NCI-H2081 (cell line): ENCODE measurements at places on chromosomes 2 and 18.

GRCh38 chr2:138503652-138504051 is 2.1 kb downstream of the SPOPL start:
- DNase-seq = no peak

DNA sequence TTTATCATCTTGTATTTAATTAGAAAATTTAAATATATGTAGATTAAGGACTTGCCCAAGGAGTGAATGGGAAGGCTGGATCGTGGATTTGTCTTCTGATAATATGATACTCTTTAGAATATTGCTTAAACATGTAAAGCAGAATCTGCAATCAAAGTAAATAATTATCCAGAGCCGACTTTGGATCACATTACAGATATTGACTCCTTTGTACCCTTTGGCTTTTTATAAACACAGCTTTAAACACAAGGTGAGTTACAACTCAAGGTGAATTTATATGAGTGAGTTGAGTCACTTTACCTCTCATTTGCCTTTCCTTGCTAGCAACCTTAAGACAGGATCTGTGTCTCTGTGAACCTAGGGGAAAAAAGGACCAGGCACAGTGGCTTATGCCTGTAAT is 37.7 kb upstream of the SLC25A52 start:
- DNase-seq = no peak

- DNase-seq = peak; percentile 67
These were observed 647 bp downstream of the PSME4 start for GRCh38 chr2:53969968-53970723.

- no peak for DNase-seq
These were observed 309.2 kb downstream of the NRXN1 start for GRCh38 chr2:50722776-50723175.

- no peak for DNase-seq
These were observed 7.7 kb downstream of the SLC30A3 start for GRCh38 chr2:27255187-27255586.

- no peak for DNase-seq
These were observed 1.5 kb downstream of the TTC21B start for GRCh38 chr2:165952085-165952484.

DNA sequence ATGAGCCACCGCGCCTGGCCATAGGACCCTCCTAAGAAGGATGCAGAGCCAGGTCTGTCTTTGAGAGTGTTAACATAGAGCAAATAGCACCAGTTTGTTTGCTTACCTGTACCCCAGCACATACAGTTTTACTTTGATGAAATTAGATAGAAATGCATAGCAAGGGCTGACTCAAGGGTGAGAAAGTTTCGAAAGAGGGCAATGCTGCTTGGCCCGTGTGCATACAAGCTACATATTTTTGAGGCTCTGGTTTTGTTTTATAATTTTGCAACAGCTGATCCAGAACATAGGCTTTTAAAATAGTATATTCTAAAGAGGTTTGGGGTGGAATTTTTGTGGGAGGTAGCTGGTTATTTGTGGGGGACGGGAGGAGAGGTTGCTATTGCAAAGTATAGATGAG is 151.7 kb downstream of the MCFD2 start:
- no peak for DNase-seq

- no peak for DNase-seq
These were observed 28.8 kb downstream of the FBLN7 start for GRCh38 chr2:112166806-112167499.

GRCh38 chr18:64618390-64618789 is 469.5 kb upstream of the LINC00305 start:
- no peak for DNase-seq
